Small intestine (tissue), 16 donors: ENCODE measurements at places on chromosomes 5 and 9.

GRCh38 chr5:71744009-71744790 lies 25.1 kb downstream of the CARTPT start:
- DNase-seq = peak; percentile 89

- DNase-seq = no peak
Measured at GRCh38 chr9:73202980-73203379, 51.3 kb downstream of the ANXA1 start.

DNA sequence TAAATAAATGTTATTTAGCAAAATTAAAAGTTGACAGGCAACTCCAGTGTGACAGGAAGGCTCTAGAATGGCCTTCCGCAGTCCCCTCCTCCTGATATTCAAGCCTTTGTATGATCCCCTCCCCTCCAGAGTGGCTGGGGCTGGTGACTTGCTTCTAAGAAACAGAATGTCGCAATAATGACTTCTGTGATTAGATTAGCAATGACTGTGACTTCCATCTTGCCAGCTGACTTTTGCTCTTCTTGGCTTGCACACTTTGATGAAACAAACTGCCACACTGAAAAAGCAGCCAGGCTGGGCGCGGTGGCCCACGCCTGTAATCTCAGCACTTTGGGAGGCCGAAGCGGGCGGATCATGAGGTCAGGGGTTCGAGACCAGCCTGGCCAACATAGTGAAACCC lies 106.5 kb upstream of the LARP1 start:
- peak; percentile 94 for DNase-seq

- DNase-seq = no peak
Measured at GRCh38 chr9:106065136-106065535, 370.8 kb downstream of the TMEM38B start.

GRCh38 chr5:68849906-68850305 lies 243.9 kb upstream of the SLC30A5 start:
- DNase-seq = no peak

- DNase-seq = no peak
Measured at GRCh38 chr5:62727861-62728260, 149.2 kb downstream of the LRRC70 start.

DNA sequence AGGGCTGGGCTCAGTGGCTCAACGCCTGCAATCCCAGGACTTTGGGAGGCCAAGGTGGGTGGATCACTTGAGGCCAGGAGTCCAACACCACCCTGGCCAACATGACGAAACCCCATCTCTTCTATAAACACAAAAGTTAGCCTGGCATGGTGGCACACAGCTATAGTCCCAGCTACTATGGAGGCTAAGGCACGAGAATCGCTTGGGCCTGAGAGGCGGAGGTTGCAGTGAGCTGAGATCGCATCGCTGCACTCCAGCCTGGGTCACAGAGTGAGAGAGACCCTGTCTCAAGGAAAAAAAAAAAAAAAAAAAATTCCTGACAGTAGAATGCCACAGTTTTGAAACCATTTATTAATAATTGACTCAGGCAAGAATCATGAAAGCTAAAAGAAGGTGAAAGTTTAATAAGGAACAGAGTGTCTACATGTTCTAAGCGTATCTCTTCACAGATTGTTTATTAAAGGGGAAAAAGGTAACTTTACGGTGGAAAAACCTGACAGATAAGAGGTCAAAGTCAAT lies 5.7 kb upstream of the PTGR1 start:
- peak; percentile 93 for DNase-seq

DNA sequence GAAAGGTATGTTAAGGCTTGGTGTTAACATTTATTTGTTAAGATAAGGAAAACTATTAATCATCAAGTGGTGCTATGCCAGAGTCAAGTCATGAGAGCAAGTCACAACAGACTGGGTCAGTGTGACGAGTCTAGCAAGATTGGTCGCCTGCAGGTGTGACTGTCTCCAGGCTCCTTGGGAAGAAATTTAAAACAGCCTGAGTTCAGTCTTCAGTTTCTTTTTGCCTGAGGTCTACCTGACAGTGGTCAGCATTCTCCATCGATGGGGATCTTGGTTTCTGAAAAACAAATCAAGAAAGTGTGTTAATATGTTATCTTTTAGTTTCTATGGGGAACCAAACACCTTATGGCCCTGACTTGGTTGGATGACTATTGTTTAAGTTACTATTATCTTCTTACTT lies 56.3 kb downstream of the CETN3 start:
- no peak for DNase-seq

GRCh38 chr5:8462565-8462964 lies 593.6 kb downstream of the MTRR start:
- DNase-seq = no peak

DNA sequence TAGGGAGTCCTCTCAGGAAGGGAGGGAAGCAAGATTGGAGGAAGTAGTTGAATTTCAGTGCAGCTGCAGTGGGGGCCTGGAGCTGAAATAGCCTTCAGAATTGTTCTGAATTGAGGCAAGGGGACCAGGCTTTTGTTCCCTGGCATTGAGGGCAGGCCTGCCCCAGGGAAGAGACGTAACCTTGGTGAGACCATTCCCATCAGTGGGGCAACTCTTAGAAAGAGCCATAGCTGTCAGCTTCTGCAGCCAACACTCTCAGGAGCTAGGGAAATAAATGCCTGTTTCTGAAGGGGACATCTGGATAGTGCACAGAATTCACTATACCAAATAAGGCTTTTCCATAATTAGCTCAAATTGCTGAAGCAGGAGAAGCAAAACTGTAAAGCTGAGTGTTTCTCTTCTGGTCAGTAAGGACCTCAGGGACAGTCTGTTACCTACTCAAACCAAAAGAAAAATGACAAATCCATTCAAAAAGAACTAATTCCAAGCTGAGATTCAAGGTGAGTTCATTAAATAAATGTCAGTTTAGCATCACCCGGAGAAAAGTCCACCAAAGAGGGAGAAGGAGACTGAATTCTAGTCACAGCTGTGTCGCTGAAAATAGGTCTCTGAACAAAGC lies 44.0 kb downstream of the LYRM7 start:
- no peak for DNase-seq

GRCh38 chr9:18442629-18443491 lies 31.1 kb upstream of the ADAMTSL1 start:
- peak; percentile 73 for DNase-seq

DNA sequence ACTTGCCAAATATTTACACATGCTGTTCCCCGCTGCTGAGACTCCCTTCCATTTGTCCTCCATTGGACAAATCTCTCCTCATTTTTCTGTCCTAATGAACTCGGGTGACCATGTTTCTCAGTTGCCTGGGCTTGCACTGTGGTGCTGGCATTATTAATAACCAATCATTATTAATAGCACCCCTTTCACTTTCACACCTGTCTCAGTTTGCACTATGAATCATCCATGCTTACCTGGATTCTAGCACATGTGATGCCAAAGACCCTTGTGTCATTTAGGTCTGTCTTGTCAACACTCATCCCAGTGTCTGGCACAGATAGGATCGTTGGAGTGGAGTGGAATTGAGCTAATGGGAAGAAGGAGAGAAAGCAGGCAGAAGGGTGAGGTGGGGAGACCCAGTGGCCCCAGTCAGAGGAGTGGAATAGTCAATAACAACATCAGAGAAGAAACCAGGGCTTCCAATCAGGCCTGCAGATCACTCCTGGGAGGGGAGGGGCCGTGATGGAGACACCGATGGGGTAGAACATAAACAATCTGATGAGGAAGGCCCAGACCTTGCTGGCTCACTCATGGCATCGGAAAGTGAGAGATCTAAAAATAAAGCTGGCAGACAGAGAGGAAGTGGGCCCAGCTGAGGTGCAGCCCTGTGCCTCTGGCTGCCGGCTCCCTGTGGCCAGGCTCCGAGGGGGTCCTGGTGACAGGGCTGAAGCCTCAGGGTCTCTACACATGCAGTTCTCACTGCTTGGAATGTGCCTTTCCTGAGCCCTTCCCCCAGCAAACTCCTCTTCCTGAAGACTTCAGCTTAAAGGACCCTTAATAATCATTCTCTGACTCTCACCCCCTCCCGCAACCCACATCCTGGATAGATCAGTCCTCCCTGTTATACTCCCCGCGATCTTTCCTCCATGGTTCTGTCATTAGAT lies 33.5 kb upstream of the CRB2 start:
- peak; percentile 39 for DNase-seq

DNA sequence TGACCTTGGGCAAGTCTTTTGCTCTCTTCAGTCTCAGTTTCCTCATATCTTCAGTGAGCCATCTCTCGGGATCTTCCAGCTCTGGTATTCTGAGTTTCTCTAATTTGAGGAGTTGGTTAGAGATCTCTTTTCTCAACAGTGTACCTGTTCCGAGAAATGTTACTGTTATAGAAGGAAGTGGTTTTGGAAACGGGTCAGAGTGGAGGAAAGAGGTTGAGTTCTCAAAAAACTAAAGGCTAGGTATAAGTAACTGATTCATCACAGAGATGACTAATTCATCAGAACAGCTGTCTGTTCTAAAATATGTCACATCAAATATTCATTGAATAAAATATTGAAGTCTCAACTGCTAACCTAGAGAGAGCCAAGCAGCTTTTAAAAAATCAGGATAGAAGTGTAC lies 106.6 kb downstream of the PALM2AKAP2 start:
- DNase-seq = no peak
